ENCODE measurements at places on chromosomes 7 and 10.

DNA sequence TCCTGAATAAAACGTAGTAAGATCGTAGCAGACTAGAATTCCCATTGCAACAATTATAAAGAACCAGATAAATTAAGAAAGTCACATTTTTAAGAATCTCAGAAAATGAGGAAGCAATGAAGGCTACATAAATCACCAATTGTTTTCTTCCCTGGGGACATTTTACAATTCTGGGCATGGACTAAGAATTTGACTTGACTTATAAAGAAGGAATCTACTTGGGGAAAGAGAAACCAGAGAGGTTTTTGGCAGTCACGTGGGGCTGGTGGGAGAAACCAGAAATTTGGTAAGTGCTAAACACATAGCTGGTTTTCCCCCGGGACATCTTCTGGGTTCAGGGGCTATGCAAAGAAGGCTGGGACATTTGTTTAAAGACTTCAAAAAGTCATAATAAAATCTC, 109.8 kb upstream of the IL6 start:
- DNase-seq, result peak; percentile 83

GRCh38 chr7:148672041-148672440, 26.7 kb upstream of the CUL1 start:
- no peak for DNase-seq

GRCh38 chr10:112302335-112302734, 19.1 kb downstream of the TECTB start:
- no peak for DNase-seq

- DNase-seq, result no peak
Measured at GRCh38 chr7:32089678-32090077, 19.5 kb upstream of the PDE1C start.

DNA sequence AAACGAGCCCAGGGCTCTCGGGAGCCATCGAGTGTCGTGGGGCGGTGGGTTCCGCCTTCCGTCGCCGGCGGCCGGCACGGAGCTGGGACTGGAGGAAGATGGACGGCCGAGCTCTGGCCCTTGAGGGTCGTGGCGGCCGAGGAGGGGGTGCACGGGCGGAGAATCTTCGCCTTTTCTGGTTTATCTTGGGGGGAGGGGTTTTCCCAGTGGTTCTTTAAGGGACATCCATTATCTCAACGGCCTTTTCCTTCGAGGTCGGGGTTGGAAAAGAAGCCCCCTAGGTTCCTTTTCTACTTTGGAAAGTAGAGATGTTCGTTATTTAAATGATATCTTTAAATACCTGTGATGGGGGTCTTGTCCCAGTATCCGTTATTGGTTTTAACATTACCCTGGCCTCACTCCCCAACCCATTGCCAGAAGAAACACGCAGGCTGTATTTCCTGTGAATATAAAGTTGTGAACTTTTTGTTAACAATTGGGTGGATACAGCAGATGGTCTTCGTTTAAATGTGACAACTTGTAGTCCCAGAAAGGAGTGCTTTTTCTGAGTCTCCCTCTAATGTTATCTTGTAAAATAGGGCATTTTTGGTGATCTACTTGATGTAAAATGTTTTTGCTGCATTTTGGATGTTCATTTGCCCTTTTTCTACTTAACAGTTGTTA, 765 bp downstream of the CCAR1 start:
- peak; percentile 12 for DNase-seq

GRCh38 chr10:124091646-124092249, 1.6 kb downstream of the CHST15 start:
- no peak for DNase-seq

DNA sequence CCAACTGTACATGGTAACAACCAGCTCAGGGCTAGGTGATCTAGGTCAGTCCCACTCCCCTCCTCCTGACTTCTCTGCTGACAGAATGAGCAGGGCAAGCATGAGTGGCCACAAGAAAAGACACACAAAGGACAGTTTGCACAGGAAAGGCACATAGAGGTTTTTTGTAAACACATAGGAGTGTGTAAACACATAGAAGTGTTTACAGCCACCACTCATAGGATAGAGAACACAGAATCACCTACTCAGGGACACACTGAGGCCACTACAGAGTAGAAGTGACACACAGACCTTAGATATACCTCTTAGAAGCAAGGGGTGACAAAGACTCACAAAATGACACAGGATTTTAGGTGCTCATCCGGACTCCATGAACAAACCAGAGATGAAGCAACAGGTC, 19.0 kb downstream of the NUDCD3 start:
- no peak for DNase-seq

- DNase-seq, result no peak
Measured at GRCh38 chr7:76133164-76133775, 68.4 kb upstream of the SRRM3 start.

- DNase-seq, result peak; percentile 6
Measured at GRCh38 chr10:91162050-91162494, 58.4 kb upstream of the PCGF5 start.

DNA sequence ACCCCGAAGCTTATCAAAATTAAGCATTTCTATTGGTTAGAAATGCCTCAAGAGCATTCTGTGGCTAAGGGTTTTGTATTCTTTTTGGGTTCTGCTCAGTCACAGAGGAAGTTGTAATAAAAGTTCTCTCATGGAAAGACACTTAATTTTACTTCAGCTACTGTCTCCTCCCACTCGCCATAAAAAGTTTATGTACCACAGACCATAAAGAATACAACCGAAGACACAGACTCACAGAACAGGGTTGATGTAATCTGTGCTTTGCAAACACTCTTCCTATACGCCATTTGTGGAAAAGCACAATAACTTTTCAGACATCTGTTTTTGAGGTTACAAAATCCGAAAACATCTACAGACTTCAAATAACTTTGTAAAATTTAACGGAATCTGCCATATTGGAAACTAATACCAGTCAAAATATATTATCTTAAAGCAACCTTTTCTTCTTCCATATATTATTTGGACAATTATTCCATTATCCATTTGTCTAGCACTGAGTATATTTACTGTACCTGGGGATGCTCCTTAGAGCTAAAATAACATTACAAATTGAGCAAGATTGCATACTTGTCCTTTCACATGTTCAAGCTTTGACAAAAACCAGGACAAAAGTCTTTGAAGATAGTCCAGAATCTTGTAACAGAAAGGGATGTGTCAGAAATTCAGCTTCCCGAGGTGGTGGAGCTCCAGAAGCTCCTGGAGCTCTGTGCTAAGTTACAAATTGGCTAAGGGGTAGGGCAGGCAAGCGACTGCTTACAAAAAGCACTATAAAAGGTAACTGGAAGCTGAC, 219.0 kb upstream of the MEOX2 start:
- no peak for DNase-seq

- no peak for DNase-seq
Measured at GRCh38 chr7:98879198-98879978, 1.1 kb downstream of the TRRAP start.

DNA sequence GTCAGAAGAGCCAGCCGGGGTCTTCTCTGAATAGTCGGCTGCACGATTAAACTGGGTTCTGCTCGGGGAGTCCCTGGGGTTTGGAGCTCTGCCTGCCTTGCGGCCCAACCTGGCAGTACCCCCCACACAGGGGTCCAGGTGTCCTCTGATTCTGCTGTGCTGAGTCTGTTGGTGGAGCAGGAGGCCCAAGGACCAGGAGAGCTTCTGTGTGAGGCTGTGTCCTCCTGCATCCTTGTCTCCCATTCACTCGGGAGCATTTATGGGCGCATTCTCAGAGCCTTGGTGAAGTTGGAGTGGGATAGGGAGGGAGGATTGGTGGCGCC, 14.2 kb downstream of the INPP5A start:
- no peak for DNase-seq

- no peak for DNase-seq
Measured at GRCh38 chr10:114064151-114065048, 20.7 kb downstream of the ADRB1 start.

- DNase-seq, result no peak
Measured at GRCh38 chr10:65325913-65326312, 1599.9 kb upstream of the LRRTM3 start.

GRCh38 chr10:91210435-91210834, 10.0 kb upstream of the PCGF5 start:
- peak; percentile 10 for DNase-seq

GRCh38 chr7:36929791-36930190, 205.5 kb upstream of the AOAH start:
- peak; percentile 31 for DNase-seq

DNA sequence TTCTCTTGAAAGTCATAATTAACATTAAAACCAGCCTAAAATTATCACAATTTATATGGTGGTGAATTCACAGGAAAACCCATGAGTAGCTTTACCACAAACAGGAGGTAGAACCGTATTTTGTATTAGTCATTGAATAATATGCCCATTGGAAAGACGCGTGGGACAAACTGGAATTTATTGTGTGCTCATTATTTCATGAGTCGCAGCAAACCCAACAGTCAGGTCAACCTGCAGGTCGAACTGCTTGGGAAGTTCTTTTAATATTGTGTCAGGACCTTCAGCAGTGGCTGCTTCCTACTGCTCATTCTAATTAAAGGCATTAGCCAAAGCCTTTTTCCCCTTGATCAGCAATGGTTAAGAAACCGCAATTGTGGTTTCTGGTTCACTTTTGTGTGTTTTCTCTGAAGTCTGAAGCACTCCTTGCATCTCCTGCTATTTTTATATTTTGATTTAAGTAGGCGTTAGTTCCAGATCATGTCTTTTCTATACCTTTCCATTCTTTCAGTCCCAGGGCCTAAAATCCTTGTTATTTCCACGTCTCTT, 100.1 kb downstream of the RAB11FIP2 start:
- DNase-seq, result peak; percentile 68

DNA sequence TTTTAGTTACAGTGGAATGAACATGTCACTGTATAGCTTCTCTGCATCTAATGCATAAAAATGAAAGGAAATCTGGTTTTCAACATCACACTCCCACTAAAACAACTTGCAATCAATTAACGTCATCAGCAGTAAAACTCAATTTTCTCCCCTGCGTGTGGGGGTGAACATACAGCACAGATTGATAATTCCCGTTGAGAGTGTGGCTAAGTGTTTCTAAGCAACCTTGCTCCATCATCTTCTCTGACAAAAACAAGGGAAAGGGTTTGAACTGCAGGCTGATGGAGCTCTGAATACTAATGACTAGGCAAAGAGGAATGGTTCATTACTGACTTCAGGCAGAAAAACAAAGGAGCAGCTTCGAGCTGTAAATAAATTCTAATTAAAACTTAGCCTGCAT, 238.3 kb downstream of the PARD3 start:
- DNase-seq, result no peak

Data from fibroblast of upper back skin (primary cell).